ENCODE measurements at places on chromosomes 4 and X.
A peak's percentile ranks its signal among the peaks of the same experiment; 100 is the strongest.

- no peak for DNase-seq
Observed at GRCh38 chrX:107940095-107940494, 42.1 kb downstream of the TEX13B start.

GRCh38 chr4:43089730-43090129 is 197.2 kb downstream of the GRXCR1 start:
- DNase-seq, result no peak

DNA sequence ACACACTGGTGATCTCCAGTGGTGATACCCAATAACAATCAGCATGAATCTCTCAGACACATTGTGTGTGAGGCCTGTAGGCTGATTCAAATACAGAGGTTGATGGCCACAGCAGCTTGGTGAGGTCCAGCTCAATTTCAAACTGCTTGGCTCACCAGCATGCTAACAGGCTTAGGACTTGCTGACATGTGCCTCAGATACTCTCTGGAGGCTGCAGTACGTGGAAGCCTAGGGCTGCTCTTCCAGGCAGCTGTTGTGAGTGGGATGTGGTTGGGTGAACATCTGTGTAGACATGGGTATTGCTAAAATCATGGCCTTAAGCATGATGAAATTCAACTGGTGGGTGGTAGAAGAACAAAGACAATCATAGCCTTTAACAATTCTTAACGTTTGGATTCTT is 4.3 kb downstream of the CXCL9 start:
- DNase-seq, result no peak

DNA sequence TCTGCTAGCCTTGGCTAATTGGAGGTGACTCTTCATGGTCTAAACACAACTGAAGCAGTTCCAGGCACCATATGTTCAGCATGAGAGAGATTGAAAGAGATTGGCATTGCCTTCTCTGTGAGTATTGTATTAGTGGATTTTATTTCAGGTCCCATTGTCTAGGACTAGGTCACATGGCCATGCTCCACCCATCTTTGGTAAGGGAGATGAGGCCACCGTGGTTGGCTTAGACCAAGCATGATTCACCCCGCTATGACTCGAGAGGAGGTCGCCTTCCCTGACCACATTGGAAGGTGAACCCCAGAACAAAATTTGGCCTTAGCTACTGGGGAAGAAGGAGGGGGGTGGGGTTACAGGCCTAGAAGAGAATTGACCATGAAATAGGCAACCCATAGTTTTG is 109.9 kb upstream of the BCOR start:
- DNase-seq, result no peak

- no peak for DNase-seq
Observed at GRCh38 chr4:103098756-103099440, 736 bp downstream of the BDH2 start.

- DNase-seq, result no peak
Observed at GRCh38 chrX:40092808-40093435, 4.8 kb downstream of the BCOR start.

GRCh38 chr4:145525291-145525740 is 43.7 kb downstream of the SMAD1 start:
- no peak for DNase-seq

DNA sequence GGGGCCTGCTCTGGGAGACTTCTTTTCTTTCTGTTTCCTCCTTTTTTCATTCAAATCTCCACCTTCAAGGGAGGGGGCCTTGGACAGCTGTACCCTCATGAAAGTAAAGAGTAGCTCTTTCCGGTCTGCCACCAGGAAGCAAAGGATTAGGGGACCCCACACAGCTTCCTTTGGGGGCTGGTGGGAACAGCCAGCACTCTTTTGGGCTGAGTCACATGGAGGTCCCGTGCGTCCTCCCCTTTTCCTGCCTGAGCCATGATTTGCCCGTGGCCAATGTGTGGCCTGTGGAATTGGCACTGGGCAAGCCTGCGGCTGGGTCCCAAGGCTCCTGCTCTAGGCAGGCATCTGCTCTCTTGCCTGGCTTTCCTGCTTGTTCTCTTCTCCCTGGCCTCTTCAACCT is 65.5 kb downstream of the FHDC1 start:
- no peak for DNase-seq

DNA sequence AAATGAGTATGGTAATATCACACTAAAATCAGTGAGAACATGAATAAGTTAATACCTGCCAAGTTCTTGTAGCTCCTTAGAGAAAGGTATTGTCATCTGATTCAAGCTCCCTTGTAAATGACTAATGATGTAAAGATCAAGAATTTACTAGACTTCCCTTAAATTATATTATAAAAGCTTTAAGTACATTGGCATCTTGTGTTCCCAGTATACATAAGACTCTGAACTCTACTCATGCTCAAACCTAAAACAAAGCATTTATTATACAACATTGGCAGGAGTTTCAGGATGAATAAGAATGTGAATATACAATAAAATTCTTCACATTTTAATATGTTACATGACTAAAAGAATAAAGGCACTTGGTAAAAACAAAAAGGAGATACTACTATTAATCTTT is 126.8 kb upstream of the UNC5C start:
- DNase-seq, result no peak

- DNase-seq, result peak; percentile 93
Observed at GRCh38 chr4:75630174-75630936, at the start of gene CDKL2. TSS of gene CDKL2 (minus strand) at chr4:75630528. CDS start at chr4:75625988, 4,540 bp downstream.

GRCh38 chr4:138833974-138834373 is 181.6 kb upstream of the NOCT start:
- DNase-seq, result no peak

DNA sequence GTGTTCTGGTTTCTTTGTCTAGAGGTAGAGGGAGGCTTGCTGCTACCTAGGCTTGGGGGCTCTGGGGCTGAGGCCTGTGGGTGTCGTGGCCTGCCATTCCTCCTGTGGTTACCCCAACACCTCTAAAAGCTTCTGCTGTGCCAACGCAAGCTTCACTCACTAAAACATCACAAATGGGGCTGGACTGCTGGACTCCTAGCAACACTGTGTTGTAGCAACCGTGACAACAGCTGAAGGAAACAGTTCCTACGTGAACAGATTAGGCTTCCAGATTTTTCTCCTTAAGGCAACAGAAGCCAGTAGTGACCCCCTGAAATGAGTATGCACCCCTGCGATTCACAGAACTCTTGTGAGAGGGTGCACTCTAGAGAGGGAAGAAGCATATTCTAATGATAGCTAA is 138.3 kb upstream of the TEX13D start:
- no peak for DNase-seq

- no peak for DNase-seq
Observed at GRCh38 chr4:69823048-69823447, 36.9 kb downstream of the SULT1E1 start.

- DNase-seq, result no peak
Observed at GRCh38 chr4:22483551-22483981, 32.3 kb downstream of the ADGRA3 start.

- DNase-seq, result no peak
Observed at GRCh38 chrX:97267396-97268181, 383.9 kb downstream of the RPA4 start.

- no peak for DNase-seq
Observed at GRCh38 chr4:31366041-31366440, 645.9 kb downstream of the PCDH7 start.

- DNase-seq, result peak; percentile 8
Observed at GRCh38 chrX:43882294-43882681, at the start of gene MAOB. TSS of gene MAOB (minus strand) at chrX:43882450. CDS start at chrX:43882299, 151 bp downstream.

DNA sequence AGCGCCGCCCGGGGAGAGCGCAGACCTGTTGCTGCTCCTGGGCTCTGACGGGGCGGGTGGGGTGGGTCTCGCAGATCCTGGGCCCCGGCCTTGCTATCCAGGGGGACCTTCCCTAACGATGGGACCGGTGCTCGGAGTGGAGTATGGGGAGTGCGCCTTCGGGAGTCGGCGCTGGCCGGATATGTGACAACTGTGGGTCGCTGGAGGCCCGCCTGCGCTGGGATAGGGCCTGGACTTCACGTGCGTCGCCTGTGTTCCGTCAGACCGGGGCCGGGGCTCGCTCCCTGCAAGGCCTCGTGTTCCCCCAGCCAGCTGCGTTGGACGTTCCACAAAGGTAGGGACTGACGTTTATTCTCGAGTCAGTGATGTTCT is 1.3 kb downstream of the TBL1X start:
- DNase-seq, result peak; percentile 13

- no peak for DNase-seq
Observed at GRCh38 chrX:106300656-106301055, 132.6 kb downstream of the PWWP3B start.

DNA sequence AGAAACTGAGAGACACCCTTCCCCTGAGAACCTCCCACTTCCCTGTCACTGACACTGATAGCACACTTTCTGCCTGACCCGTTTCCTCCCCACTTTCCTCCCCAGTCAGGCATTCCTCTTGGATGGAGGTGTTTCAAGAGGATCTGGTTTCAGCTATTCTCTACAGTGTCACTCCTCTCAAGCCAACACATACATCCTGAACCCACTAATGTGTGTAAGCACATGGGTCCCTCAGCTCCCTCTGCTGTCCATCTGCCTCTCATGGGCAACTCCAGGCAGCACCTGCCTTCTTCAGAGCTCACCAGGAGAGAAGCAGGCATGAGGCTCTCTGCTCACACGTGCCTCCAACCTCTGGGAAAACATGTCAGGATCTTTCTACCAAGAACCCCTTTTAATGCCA is 207.6 kb downstream of the NAF1 start:
- no peak for DNase-seq

DNA sequence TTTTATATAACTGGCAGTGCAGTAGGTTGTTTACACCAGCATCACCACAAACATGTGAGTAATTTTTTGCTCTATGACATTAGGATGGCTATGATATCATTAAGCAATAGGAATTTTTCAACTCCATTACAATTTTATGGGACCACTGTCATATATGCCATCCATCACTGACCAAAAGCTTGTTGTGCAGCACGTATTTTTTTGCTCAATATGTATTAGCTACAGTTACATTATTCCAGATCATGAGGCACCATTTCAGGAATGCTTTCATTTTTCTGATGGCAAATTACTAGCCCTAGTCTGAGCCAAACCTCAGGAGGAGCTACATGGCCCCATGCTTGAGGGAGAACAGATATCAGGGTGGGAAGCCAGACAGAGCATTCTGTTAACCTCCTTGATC is 56.8 kb upstream of the DCLK2 start:
- DNase-seq, result no peak

- DNase-seq, result no peak
Observed at GRCh38 chrX:112577146-112577545, 102.6 kb downstream of the LHFPL1 start.

GRCh38 chr4:125131891-125132680 is 182.7 kb upstream of the FAT4 start:
- DNase-seq, result no peak

DNA sequence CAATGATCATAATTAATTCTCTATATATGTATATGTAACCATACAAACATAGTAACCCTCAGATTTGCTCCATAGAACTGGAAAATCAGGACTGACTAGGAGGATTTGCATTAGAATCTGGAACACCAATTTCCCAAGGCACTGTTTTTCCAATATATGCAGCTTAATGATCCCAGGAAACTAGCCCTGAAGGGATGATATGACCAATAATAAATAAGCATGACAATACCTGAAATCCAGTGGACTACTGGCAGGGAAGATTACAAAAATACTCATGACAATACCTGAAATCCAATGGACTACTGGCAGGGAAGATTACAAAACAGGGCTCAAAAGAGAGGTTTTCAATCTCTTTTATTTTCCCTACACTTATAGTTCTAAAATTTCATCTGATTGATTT is 98.4 kb downstream of the PCDH7 start:
- DNase-seq, result no peak

GRCh38 chr4:85901500-85901899 is 426.6 kb downstream of the ARHGAP24 start:
- DNase-seq, result no peak

- no peak for DNase-seq
Observed at GRCh38 chr4:148441624-148441985, 609 bp downstream of the NR3C2 start.

GRCh38 chr4:108370291-108371141 is 201.8 kb upstream of the LEF1 start:
- no peak for DNase-seq

DNA sequence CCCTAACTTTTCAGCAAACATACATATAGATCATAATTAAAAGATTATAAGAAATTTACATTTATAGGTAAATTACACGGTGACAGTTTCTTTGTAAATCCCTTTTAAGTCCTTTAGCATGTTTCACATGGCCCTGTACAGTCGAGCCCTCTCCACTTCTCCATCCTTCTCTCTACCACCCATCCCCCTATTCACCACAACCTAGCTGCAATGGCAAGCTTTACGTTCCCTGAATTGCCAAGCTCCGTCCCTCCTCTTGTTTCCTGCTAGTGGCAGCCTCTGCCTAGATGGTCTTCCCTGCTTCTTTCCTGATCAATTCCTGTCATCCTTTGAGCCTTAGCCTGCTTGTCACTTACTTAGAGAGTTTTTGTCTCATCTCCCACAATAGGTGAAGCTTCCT is 116.2 kb downstream of the TMA16 start:
- DNase-seq, result no peak

DNA sequence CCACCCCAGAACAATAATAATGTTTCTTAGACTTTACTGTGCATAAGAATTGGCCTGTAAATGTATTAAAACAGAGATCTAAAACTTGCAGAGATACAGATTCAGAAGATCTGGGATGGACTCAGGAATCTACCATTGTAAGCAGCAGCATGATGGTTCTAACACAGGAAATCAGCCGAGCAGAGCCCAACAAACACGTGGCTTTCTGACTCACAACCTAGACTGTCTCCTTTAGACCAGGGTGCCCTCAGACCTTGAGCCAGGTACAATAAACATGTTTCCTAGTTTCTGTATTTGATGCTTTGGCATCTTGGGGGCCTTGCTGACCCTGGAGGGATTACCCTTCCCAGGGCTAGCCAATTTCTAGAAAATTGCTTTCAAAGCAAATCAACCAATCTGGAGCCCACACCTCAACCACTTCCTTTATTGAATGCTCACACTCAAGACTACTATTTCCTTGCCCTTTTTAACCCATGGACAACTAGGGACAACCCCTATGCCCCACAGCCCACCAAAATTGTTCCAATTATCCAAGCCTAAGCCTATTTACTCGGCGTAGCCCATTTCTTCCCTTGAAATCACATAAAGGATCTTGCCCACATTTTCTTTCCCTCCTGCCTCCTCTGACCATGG is 80.5 kb downstream of the TBC1D9 start:
- no peak for DNase-seq

DNA sequence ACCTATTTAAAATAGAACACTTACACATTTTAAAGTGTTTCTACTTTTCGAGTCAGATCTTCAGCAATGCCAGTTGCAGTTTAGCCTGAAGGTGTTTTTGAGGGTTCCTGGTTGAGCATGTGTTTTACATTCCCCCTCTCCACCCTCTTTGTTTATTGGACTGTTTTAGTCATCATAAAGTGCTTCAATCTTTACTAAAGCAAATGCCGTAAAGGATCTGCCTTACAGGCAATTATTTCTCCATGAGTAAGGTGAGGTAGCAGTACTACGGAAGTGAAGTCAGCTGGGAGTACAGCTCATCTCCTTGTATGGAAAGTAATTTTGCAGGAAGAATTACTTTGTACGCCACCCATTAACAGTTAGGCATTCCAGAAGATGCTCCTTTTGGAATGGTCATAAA is 36.9 kb downstream of the PDLIM5 start:
- DNase-seq, result no peak

DNA sequence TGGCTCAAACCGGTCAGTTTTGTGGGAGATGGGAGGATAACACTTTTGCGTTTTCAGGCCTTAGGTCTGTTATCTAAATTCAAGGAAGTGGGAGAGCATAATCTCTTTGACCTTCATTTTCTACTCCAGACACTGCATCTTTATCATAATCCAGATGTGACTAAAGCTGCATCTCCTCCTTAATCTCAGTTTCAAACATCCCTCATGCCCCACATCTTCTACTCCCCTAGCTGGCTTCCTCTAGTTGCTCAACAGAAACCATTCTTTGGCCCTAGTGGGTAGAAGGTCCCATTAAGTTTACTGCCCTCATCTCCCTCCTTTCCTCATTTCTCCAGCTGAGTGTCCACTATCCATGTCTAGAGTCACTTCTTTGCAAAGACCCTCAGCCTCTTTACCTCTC is 18.8 kb upstream of the RASL11B start:
- no peak for DNase-seq

Measured in activated naive CD4-positive, alpha-beta T cell treated with Interleukin-2 at 50 U/mL for 16 hours (primary cell).